Cerebellar nuclear complex (tissue), 1 donor: ENCODE measurements at places on chromosomes 2 and 18.

- no peak for DNase-seq
Observed at GRCh38 chr2:54757500-54757899, 34.0 kb downstream of the EML6 start.

- no peak for DNase-seq
Observed at GRCh38 chr2:222714361-222715241, 43.1 kb downstream of the MOGAT1 start.

DNA sequence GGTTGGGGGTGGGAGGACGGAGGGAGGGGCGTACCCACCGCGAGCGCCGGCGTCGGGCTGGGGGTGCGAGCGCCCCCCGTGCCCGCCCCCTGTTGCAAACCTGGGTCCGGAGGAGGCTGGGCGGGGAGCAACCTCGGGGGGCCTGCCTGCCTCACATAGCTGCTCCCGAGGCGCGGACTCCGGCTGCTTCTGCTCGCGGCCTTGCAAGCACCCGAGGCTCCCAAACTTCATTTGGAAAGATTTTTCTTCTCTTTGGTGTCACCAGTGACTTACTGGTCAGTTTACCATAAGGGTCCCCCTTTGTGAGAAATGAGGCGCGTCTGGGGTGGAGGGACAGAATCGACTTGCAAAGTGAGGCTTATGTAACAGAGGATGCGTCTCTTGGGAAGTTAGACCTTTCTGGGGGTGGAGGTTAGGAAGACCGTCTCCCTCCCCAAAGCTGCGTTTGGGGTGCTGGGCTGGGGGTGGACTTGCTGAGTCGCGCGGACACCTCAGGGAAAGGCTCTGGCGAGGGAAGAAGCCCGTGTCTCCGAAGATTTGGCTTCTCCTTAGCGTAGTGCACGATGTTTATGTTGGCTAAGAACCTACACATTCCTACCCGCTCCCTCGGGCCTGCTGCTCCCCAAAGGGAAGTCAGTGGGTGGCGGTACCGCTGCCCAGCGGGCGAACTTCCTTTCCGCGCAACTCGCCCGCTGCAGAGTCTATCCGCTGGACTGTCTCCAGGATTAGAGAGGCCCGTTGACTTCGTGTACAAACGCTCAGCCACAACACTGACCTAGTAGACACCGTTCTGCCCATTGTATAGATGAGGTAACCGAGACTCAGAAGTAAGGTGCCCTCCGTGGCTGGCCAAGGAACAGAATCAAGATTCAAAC, 559 bp downstream of the TMEM37 start:
- no peak for DNase-seq

DNA sequence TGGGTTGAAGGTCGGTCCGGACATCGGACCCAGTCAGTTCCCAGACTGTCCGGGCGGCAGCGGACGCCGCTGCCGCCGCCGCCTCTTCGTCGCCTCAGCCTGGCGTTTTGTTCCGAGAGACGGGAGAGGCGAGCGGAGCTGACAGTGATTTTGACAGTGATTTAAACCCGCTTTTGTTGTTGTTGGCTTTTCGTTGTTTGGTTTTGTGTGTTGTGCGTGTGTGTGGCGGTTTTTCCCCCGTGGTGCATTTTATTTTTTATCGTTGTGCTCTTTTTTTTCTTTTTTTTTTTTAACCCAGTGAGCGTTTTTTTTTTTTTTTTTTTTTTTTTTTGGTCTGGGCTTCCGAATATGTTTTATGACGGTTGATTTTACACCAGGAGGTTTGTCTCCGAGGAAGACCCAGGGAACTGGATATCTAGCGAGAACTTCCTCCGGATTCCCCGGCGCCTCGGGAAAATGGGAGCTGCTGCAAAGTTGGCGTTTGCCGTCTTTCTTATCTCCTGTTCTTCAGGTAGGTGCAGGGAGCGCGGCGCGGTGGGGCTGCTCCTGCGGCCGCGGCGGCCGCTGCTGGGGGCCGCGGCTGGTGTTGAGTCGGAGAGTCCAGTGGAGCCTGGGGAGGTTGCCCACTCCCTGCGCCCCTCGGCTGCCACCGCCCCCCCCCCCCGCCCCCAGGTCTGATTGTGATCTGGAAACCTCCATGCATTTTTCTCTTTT, at the start of gene ACVR2A:
Gene ACVR2A (plus strand): TSS at position 333 of the 714 bp plus-strand sequence. CDS start 124 bp downstream, at position 457.
- no peak for DNase-seq

DNA sequence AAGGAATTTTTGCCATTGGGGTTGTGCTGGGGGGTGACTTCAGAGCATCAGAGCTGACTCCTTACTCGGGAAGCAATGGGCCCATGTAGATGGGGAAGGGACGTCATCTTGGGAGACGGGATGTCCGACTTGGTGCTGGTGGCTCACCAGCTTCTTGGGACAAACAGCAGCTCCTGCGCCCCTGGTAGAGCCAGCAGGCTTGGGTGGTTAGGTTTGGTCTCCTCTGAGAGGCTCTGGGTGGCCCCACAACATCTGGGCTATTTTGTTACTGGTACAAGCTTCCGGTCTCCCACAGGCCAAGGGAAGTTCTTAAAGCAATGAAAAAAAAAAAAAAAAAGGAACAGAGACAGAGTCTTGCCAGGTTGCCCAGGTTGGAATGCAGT, 1.8 kb downstream of the NGEF start:
- DNase-seq = no peak

DNA sequence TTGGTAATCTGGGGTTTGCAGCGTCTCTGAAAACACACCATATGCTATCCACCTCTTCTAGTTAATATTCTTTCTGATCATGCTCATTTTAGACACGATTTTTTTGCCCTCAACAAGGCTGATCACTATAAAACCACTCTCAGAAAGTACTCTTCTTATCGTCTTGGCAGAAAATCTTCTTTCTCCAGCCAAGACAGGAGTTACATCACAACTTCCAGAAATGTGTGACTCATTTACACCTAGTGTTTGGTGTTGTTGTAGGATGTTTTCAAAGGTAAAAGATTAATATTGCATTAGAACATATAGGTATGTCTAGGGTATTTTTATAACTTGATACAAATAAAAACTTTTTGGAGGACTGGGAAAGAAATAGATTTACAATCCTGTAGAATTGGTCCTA, 138.5 kb upstream of the NETO1 start:
- DNase-seq = no peak

DNA sequence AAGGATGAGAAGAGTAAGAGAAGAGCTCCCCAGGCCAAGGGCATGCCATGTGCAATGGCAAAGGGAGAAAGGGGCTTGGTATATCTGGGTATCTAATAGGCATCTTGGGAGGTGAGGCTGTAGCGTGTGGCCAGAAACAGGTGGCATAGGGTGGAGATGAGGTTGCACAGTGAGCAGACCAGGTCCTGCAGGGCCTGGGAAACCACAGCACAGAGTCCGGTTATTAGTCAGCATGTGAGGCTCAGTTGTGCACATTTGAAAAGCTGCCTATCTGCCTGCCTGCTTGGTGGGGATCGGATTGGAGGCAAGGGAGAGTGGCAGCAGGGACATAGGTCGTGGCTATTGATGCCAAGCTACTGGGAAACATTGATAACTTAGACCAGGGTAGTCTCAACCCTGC, 190.6 kb downstream of the TPGS2 start:
- DNase-seq = no peak

- no peak for DNase-seq
Observed at GRCh38 chr2:56540916-56541315, 357.1 kb downstream of the CCDC85A start.

GRCh38 chr2:8538531-8538930, 143.3 kb upstream of the ID2 start:
- DNase-seq = no peak

GRCh38 chr2:167703441-167703840, 544.0 kb downstream of the STK39 start:
- DNase-seq = no peak

DNA sequence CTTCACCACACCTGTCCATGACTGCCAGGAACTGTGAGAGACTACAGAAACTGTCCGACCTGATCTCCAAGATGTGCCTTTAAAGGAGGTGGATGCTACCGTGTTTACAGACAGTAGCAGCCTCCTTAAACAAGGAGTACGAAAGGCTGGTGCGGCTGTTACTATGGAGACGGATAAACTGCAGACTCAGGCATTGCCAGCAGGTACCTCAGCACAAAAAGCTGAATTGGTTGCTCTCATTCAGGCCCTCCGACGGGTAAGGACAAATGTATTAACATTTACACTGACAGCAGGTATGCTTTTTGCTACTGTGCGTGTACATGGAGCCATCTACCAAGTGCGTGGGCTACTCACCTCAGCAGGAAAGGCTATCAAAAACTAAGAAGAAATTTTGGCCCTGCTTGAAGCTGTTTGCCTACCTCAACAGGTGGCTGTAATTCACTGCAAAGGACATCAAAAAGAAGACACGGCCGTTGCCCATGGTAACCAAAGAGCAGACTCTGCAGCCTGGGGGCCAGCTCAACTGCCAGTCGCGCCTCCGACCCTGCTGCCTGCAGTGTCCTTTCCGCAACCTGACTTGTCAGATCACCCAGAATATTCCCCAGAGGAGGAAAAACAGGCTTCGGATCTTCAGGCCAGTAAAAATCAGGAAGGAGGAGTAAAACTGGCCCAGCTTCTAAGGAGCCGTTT, 30.9 kb downstream of the SKA1 start:
- no peak for DNase-seq

DNA sequence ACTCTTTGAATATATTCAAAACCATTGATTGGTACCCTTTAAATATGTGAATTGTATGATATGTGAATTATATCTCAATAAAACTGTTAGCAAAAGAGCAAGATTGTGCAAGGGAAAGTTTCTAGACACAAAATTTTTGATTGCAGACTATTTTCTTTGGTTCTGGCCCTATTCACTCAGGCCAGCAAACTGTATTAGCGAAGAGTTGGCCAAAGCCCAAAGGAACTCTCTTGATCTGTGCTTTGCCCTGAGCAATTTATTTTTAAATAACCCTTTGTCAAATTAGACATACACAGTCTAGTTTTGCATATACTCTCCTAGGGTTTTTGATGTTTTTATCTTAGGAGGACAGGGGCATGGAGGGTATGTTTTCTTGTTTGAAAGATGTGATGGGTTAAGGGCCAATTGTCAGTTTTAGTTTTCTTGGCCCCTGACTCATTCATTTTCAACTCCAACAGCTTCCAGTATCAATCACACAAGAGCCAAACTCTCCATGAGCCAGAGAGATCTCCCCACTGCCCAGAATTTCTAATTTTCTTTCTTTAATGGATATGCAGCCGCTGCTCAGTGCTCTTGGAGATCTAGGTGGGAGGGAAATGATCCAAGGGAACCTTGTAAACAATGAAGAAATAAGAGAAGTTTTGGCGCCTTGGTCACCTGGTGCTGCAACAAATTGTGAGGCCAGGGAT, 231.5 kb downstream of the SRBD1 start:
- DNase-seq = no peak

DNA sequence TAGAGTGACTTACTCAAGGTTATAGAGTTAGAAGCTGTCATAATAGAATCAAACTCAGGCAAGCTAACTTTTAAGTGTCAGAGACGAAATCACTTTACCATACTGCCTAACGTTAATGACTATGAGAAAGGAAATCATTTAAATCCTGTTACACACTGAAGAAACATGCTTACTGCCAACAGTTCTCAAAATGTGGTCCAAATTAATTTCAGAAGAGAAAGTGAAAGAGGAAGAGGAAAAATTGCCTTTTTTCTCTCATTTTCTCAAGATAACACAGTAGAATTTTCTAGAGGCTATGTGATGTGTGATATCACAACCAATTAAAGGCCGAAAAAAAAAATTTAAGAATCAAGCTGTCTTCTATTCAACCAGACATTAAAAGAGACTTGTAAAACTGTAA, 1362.7 kb upstream of the CHAC2 start:
- DNase-seq = no peak

DNA sequence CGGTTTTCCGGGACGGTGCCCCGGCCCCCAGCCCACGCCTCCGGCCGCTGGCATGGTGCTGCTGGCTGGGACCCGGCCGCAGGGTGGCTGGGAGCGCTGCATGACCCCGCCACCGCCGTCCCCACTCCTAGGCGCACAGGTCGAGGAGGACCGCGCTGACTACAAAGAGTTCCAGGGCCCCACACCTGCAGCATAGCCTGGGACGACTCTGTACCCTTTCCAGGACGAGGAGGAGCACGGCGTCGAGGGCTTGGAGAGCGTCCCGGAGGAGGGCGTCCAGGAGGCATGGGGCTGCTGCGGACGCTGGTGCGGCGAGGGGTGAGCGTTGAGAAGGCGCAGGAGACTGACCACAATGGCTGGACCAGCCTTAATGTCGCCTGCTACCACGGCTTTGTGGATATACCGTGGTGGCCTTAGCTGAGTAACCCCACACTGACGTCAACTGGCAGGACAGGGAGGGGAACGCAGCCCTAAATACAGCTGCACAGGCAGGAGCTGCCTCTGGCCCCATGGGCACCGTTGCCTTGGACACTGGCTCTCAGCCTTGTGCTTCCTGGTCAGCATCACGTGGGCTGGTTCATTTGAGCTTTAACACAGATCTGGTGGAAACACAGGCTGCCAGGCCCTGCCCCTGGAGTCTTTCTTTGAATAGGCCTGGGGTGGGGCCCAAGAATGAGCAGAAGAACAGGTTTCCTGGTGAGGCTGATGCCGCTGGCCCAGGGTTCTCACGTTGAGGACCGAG, 40.9 kb upstream of the TRIM43B start:
- DNase-seq = no peak

GRCh38 chr18:22115573-22115972, 53.8 kb upstream of the GATA6 start:
- DNase-seq = no peak

DNA sequence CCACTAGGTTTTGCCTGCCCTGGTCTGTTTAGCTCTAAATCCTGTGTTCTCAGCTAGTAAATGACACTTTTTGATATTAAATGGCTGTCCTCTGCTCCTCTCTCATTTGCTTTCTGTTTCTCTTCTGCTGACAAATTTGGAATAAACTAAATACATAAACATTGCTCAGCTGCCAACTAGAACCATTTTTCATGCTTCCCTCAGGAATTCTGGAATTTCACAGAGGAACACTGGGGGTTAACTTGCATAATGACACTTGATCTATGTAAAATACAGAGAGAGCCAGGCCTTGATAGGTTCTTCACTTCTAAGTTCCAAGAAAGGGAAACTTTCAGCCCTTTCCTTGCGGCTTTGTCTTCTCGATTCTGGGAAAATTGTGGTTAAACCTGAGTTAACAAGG, 450.6 kb upstream of the ST6GAL2 start:
- no peak for DNase-seq

DNA sequence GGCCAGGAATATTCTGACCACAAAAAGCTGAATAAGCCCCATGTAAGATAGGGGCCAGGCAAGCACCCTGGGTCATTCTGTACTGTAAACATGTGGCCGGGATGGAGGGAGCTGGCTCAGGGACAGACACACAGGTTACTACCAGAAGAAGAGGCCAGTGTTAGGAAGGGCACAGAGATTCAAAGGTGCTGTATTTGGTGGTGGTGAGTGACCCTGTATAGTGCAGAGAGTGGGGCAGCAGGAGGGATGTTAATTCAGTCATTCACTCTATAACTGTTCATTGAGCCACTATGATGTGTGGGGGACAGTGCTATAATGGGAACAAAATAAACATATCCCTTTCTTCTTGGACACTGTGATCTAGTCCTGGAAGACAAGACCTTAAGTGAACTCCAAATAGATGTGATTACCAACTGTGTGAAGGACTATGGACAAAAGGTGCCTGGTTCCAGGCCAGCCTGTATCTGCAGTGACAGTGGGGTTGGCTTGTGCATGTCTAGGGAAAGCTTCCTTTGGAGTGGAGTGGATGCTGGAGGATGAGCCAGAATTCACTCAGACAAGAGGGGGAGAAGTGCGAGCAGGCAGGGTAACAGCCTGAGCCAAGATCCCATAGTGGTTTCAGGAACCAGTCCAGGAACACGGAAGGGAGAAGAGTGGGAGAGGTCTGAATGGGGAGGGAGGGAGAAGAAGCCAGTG, 8.3 kb downstream of the MOCOS start:
- no peak for DNase-seq

GRCh38 chr2:60746318-60746717, 9.8 kb upstream of the PAPOLG start:
- DNase-seq = no peak

GRCh38 chr18:12606592-12607315, 51.2 kb downstream of the SPIRE1 start:
- no peak for DNase-seq
